Stimulated activated CD8-positive, alpha-beta memory T cell treated with anti-CD3 and anti-CD28 coated beads, Interleukin-4, amount 100 ng/mL, for 4 hours (primary cell): ENCODE measurements at places on chromosomes 2 and 18.

- no peak for DNase-seq
These were observed 31.3 kb upstream of the CREG2 start for GRCh38 chr2:101418460-101419095.

GRCh38 chr18:22349966-22350365, 67.7 kb downstream of the CTAGE1 start:
- no peak for DNase-seq

DNA sequence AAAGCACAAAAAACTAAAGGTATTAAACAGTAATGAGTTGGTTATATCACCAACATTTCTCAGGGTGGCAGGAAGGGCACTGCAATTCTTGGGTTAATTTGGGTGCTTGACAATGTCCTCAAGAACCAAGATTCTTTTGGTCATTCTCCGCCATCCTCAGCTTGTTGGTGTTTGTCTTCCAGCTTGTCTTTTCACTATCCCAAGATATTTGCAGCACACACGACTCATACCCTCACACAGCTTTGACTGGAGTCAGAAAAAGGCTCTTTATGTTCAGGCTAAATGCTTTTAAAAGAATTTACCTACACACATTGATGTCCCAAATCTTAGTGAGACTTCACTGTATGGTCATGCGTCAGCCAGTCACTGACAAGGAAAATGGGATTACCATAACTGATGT, 12.5 kb downstream of the GREB1L start:
- DNase-seq: no peak

- DNase-seq: no peak
These were observed 219.5 kb upstream of the TPO start for GRCh38 chr2:1193801-1194200.

GRCh38 chr2:147933931-147934330, 86.6 kb downstream of the ORC4 start:
- no peak for DNase-seq

GRCh38 chr18:58224425-58224750, 180.4 kb downstream of the NEDD4L start:
- no peak for DNase-seq

DNA sequence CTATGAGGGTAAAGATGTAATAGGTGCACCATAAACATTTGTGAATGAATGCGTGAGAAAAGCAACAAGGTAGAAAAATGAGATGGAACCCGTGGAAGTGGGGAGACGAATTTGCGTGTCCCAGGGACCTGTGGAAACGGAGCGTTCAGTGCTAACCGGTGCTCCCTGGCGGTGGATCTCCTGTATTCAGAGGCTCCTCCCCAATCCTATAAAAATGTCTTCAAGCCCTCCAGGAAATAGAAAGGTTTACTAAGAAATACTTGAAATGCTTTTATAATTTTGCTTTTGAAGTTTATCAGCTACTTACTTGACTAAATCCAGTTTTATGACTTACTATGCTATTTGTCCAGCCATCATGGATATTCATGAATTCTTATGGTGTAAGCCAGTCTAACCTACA, 62.8 kb upstream of the RBM44 start:
- no peak for DNase-seq

DNA sequence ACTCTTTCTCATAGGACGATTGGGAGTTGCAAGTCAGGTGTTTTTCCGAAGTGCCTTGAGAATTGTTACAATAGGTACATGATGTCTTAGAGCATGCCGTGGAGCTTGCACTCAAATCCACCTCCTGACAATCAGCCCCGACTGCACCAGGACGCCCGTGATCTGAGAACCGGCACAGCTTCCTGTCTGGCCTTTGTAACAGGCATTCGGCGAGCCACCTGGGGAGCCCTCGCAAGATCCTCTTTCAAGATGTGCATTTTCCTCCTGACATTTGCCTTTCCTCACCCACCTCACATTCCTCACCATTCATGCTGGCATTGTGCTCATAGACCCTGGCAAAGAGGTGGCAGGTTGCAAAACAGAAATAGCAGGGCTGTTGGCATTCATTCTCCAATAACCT, 427.3 kb downstream of the GALR1 start:
- DNase-seq: no peak

- no peak for DNase-seq
These were observed 84.8 kb upstream of the POU3F3 start for GRCh38 chr2:104769096-104769495.

DNA sequence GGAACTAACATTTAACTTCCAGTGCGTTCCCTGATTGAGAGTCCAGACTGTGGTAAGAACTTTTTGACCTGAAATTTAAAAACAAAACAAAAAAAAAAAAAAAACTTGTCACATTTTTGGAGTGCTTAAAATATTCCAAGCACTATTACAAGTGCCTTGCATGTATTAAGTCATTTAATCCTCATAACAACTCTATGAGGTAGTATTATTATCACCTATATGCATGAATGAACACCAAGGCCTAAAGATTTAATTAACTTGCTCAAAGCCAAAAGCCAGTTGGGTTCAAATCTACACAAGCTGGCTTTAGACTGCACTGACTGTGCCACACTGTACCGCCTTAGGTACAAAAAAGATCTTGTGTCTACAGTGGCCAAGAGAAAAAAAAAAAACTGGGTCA, 35.2 kb downstream of the METTL4 start:
- no peak for DNase-seq

DNA sequence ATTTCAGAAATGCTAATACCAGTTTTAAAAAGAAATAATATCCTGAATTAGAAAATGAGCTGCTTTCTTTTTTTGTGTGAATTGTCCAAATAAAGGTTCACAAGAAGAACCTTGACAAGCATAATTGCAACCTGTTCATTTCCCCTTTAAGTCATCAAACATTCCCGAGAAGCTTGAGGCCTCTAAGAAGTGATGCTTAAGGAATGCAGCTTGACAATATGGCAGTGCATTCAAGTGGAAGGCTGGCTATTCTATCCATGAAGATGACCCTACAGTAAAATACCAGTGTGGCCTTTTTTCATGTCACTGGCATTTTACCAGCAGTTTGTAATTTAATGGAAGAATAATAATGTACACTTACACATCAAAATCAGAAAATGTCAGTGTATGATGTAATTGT, 216.7 kb downstream of the CTNNA2 start:
- DNase-seq: no peak
